ENCODE measurements at places on chromosomes 1 and 21.

GRCh38 chr1:112242470-112242869 lies 153.5 kb upstream of the CTTNBP2NL start:
- DNase-seq: no peak

DNA sequence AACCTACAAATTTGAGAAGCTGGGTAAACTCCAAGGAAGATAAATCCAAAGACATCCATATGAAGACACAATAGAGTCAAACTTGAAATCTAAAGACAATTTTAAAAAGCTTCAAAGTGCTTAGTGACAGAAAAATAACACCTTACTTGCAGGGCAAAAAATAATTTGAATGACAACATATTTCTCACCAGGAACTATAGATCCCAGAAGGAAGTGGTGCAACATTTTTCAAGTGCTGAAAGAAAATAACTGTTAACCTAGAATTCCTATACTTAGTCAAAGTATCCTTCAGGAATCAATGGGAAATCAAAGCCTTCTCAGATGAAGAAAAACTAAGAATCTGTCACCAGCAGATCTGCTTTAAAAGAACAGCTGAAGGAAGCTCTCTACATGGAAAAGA lies 184.4 kb downstream of the HLX start:
- DNase-seq: no peak

DNA sequence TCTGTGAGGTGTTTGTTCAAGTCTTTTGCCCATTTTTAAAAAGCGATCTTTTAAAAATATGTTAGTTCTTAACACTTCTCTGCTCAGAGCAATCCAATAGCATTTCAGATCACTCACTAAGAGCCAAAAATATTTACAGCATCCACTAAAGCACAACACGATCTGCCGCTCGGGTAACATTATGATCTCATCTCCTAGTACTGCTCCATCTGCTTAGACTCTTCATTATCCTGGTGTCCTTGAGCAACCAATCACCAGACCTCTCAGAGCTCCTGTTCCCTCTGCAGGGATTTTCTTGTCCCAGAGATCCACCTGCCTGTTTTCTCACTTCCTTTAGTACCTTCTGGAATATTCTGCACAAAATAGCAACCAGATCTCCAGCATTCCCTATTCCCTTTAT lies 235.3 kb upstream of the ESRRG start:
- DNase-seq: no peak

DNA sequence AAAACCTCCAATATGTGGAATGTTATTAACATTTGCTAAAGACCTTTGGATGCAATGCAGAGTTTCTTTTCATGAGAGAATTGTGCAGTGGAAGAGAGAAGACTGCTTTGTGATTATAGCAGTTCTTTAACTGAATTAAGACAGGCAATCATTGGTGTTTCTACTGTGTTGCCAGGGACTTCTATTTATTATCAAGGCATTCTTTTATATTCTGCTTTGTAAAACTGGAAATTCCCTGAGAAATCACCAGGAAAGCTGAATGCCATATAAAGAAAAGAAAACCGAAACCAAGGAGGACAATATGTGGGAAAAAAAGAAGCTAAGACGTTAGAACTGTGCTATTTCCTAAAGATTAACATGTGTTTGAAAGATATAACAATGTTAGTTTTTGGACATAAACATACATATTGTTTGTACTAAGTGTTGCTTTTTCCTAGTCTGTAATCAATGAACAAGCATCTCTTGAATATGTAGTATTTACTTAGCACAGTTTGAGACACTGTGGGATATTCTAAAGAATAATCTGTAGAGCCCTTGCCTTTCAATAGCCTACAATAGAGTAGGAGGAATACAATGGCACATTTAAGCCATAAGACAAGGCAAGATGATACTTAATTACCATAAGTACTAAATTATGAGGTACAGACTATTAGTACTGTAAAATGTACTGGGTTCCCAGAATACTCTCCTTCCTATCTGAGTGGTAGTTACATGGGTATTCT lies 47.1 kb downstream of the EXTL2 start:
- peak; percentile 44 for DNase-seq

DNA sequence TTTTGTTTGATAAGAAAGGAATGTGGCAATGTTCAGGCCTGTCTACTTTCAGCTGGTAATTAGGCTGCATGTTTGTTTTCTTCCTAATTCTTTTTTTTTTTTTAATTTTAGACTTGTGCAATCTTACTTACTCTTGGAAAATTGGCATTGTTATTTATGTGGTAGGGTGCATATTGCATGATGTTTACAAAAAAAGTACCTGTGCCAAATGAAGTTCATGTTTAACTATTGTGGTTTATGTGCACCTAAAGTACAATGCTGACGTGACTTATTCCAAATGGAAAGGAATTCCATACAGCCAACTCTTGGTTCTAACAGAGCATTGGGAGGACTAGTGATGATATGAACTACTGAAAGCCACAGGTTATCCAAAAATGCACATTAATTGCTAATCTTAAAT lies 51.0 kb downstream of the KCNK2 start:
- DNase-seq: no peak

DNA sequence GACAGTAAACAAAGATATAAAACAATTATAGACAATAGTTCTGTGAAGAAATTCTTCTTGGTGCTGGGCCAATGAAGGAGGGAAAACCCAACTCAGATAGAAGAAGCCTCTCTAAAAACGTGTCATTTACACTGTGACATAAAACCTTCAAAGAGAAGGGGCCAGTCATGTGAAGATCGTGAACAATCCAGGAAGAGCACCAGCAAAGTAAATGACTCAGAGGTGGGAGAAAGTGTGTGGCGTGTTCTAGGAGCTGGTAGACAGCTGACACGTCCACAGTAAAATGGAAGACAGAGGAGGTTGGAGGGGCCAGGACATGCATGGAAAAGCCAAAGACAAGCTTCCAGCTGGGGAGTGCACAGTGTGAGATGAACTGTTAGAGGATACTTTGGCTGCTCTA lies 143.6 kb downstream of the VAV3 start:
- no peak for DNase-seq

GRCh38 chr1:14696761-14697160 lies 98.3 kb downstream of the KAZN start:
- no peak for DNase-seq

DNA sequence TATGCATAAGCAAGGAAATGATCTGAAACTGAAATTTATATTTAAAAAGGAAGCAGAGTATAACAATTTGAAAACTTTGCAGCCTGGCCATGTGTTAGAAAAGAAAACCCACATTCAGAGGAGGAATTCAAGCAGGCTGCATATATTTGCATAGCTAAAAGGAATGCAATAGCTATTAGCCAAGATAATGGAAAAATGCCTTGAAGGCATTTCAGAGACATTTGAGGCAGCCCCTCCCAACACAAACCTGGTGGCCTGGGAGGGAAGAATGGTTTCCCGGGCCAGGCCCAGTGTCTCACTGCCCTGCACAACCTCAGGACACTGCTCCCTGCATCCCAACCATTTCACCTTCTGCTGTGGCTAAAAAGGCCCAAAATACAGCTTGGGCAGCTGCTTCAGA lies 136.8 kb downstream of the TYW3 start:
- no peak for DNase-seq

DNA sequence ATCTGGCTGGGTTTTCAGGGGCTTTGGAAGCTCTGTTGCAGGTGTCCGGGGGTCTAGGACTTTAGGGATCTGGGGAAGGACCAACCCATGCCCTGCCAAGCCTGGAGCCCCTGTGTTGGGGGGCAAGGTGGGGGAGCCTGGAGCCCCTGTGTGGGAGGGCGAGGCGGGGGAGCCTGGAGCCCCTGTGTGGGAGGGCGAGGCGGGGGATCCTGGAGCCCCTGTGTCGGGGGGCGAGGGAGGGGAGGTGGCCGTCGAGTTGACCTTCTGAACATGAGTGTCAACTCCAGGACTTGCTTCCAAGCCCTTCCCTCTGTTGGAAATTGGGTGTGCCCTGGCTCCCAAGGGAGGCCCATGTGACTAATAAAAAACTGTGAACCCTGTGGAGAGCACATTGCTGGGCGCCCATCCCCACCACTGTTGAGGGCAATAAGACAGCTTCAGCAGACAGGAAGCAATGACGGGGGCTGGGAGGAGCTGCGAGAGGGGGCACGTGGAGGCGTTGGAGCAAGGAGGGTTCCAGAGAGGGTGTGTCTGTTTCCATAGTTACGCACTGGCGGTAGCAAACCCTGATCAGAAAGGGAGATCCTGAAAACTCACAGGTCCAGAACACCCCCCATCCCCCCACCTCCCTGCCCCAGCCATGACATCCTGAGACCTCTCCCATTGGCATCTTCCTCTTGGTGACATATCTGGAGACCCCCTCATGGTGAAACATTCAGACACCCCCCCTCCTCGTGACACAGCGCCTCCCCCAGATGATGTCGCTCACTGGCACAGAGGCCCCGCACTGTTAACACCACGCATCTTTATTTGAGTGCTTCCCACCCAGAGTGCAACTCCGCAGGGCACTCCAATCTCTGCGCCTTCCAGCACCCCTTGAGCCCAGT lies 8.4 kb downstream of the MYBPH start:
- peak; percentile 15 for DNase-seq

- no peak for DNase-seq
These were observed 346.9 kb upstream of the DAB1 start for GRCh38 chr1:57770772-57771171.

DNA sequence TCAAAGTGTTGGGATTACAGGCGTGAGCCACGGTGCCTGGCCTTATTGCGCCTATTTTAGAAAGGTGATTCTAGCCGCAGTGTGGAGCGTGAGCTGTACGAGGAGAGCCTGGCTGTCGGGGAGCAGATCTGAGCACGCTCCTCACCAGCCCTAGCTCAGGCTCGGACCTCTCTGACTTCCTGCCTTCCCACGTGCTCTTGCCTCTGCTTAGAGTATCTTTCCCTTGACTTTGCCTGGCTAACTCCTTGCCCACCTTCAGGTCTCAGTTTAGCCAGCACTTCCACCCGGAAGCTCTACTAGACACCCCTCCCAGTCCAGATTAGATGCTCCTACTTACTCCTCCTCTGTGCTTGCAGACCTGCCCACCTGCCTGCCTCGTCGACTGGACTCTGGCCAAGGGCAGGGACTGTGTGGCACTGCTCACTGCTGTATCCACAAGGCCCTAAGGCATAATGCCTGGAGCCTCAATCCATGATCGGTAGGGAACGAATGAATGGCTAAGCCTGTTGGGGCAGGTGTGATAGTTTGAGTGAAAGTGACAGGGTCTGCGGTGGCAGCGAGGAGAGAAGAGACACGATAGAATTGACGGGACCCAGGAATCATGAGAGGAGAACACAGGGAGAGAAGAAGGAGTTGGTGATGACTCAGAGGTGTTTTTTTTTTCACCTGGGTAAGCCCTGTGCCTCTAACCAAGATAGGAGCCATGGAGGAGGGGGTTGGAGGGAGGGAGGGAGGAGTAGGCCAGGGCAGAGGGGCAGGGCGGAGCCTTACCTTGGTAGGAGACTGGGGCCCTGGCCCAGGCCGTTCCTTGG lies 28.1 kb upstream of the WASF2 start:
- no peak for DNase-seq

- DNase-seq: no peak
These were observed 692.2 kb downstream of the USP25 start for GRCh38 chr21:16421965-16422364.

GRCh38 chr1:236809148-236809547 lies 14.1 kb downstream of the MTR start:
- peak; percentile 19 for DNase-seq

DNA sequence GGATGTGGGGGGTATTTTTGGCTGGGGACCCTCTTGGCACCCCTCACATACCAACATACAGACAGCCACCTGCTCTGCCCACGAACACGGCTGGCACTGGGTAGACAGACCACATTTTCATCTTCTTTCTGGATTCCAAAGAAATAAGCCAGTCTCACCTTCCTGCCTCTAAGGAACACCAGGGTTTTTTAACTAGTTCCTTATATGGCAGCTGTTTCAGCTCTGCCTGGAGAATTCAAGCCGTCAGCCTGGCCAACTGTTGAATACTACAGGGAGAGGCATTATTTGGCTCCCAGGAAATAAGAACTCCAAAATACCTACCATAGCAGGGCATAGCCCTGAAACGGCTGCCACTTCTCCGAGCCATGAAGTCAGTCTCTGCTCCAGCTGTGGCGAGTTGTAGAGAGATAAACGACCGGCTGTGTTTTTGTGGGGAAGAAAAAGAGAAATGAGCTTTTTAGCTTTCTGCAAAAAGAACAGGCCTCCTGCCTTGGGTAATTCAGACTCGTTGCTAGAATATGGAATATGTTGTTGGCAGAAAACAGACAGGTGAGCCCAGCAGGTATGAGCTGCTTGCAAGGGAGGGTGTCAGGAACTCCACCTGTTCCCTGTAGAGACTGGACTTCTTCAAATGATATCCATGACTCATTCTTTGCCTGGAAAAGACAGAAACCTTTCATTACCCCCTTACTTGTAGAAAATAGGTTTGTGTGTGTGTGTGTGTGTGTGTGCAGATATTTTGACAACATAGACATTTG lies 51.8 kb downstream of the MT1HL1 start:
- DNase-seq: no peak

GRCh38 chr1:46991083-46991923 lies 32.2 kb upstream of the CYP4X1 start:
- DNase-seq: peak; percentile 6

DNA sequence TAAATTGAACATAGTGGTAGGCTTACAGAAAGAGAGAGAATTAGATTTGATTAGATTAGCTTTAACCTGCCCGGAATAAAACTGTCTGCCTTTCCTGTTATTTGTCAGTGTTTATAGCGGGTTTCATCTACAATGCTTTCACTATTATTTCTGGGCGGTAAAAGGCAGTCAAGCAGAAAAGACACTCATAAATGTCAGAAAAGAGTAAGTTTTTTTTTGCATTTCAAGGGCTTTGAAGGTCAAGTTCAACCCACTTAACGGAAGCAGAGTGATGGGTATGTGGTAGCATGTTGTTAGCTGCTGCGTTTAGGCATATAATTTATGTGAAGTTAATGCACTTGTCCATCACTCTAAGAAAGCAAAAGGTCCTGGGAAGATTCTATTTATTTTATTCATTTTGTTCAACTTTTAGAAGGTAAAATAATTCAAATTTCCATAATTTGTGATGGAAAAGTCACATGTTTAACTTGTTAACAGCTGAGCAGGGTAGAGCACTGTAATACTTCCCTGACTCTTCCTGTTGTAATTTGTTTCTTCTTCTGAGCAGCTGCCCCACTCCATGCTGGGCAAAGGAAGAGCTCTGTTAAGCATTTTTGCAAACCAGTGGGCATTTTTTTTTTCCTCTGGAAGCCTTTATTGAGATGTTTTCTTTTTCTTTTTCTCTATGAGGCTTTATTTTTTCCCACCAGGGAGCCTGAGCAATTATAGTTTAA lies 220.1 kb downstream of the ST6GALNAC3 start:
- no peak for DNase-seq

GRCh38 chr21:44569861-44570517 lies 3.5 kb upstream of the KRTAP10-4 start:
- no peak for DNase-seq

- DNase-seq: no peak
These were observed 2.8 kb upstream of the ELOVL1 start for GRCh38 chr1:43370564-43370963.

- no peak for DNase-seq
These were observed 64.1 kb downstream of the DNTTIP2 start for GRCh38 chr1:93814795-93815340.

- DNase-seq: no peak
These were observed 1071.9 kb upstream of the TMPRSS15 start for GRCh38 chr21:19475525-19475924.

All from fibroblast of villous mesenchyme (primary cell).